ENCODE measurements at places on chromosomes 16 and 17.

GRCh38 chr17:77619851-77620250 lies 338.7 kb upstream of the TNRC6C start:
- DNase-seq = no peak

DNA sequence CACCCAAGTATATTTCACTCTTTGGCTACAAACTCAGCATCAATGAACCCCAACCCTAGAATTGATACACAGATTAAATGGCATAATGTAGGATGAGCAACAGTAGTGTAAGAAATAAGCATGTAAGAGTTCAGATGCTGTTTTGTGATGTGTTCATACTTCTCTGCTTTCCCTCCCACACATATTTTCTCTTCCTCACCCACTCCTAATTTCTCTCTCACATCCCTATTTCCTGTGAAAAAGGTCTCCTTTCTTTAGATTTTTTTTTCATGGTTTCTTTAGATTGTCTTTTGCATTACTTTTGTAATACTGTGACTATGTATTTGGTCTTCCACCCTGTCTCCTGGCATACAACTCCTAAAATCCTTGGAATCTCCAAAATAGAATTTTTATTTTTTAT lies 21.7 kb downstream of the CREBBP start:
- DNase-seq = no peak

DNA sequence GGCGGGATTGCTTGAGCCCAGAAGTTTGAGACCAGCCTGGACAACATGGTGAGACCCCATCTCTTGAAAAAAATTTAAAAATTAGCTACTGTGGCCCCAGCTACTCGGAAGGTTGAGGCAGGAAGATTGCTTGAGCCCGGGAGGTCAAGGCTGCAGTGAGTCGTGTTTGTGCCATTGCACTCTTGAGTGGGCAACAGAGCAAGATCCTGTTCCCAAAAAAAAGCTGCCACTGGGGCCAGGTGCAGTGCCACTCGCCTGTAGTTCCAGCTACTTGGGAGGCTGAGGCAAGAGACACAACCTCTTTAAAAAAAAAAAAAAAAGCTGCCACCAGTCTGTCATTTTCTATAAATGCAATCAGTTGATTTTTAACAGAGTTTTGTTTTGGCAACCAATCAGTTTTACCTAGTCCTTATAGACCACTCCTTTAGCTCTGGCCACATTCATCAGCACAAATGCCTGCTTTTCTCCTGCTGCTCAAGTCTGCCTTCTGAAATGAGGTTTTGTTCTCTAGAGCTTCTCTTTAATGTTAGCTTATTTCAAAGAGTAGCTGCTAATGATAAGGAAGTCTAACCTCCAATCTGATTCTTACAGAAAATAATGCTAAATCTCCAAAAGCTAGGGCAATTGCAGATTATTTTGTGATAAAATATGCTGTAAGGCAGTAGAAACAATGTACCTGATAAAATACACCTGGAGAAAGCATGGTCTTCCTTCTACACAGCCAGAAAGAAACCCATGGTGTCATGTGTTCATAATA lies 64.8 kb downstream of the TUBD1 start:
- peak; percentile 57 for DNase-seq

DNA sequence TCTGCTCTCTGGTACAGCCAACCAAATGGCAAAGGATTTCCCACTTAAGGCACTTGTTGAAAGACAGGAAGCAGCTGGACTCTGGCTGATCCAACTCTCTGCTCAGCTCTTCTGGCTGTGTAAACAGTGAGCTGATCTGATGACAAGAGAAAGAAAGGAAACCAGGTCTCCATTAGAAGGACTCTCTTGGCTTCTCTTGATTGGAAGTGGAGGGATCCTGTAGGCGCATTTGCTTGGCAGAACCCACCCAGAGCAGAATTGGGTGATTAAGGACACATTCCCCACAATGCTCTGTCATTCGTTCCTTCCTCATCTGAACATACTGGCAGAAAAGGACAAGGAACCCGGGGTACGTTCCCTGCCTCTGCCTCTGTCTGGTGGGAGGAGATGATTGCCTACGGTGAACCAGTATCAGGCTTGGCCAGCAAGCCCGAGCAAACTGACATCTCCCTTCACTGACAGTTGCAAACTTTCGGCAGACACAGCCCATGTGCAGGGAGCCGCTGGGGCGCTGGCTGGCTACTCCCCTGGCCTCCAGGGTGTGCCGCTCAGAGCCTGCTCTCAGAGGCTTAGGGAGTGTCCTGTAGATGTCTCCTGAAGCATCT lies 29.1 kb downstream of the LDHD start:
- DNase-seq = no peak

DNA sequence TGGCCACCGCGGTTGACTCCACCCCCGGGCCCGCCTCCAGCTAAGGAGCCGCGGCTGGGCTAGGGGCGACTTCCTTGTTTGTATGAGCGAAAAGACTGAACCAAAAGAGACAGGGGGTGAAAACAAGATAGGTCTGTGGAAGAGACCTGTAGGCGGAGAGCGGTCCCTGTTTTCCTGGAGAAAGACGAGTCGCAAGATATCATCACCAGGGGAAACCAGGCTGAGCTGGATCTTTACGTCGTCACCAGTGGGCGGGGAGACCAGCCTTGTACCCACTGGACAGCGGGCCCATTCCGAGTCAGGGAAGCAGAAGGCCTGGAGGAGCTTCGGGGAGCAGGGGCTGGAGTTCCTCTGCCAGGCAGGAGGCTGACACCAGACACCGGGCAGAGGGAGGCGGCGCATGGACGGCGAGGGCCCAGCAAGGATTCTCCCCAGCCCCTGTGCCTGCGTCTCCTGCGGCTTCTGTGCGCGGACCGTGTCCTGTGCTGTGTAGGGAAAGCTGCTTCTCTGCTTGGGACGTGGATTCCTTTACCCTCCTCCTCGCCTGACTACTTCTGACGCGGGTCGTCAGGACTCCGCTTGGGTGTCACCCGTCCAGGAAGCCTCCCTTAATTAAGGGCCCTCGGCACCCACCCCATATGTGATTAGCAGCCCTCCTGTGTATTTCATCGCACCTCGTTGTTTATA lies 10.3 kb upstream of the ARL4D start:
- DNase-seq = peak; percentile 58

DNA sequence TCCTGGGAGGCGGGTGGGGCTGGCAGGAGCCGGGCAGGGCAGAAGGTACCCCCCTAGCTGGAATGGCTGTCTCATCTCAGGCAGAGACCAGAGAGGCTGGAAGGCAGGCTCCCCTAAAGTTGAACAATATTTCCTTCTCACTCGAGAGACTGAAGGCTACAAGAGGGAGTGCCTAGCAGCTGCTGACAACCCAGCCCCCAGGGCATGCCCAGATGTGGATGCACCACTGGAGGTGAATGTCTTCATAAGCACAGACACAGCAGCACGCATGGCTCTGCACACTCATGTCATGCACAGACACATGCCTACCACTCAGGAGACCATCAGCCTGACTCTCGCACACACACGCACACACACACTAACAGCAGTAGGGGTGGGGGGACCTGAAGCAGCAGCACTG lies 179.0 kb downstream of the CCT6B start:
- DNase-seq = no peak

DNA sequence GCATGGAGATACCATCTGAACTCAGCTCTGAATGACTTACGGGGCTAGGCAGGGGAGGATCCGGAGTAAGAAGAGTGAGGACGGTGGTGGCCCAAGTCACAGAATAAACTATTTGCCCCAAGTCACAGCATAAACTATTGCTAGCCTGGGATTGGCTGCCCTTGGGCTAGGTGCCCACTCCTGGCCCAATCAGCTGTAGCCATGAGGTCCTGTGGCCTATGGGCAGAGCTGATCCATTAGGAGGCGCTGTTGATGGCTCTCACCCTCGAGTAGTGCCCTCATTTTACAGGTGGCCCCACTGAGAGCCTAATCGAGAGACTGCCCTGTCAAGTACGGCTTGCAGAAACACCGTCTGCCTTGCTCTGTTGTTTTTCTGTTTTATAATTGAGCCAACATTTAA lies 62.3 kb upstream of the ZNF423 start:
- DNase-seq = no peak

GRCh38 chr16:79609861-79610260 lies 9.3 kb upstream of the MAF start:
- no peak for DNase-seq

GRCh38 chr17:31627960-31628359 lies 231.1 kb downstream of the COPRS start:
- no peak for DNase-seq
